ENCODE measurements at places on chromosomes 13 and 19. TPM values are rescaled to one million over a fixed set of nuclear protein-coding genes. Genes with fewer than 3 reads are reported as not detected.
A peak's percentile ranks its signal among the peaks of the same experiment; 100 is the strongest.

DNA sequence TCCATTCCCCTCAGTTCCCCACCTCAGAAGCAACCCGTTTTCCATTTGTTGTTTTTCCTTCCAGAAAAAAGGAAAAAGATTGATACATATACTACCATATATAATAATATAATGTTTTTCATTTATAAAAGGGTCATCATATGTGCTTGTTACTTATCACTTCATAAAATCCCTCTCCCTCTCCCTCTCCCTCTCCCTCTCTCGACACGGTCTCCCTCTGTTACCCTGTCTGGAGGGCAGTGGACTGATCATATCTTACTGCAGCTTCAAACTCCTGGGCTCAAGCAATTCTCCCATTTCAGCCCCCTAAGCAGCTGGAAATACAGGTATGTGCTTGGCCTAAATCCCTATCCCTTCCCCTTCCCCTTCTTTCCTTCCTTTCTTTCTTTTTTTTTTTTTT lies 17.1 kb downstream of the PNMA8A start:
- no peak for DNase-seq

GRCh38 chr13:38537051-38537450 lies 149.8 kb upstream of the FREM2 start:
- no peak for DNase-seq

GRCh38 chr13:91232716-91233115 lies 114.8 kb upstream of the MIR17HG start:
- no peak for DNase-seq

- DNase-seq = peak; percentile 65
These were observed 87.6 kb upstream of the SLC15A1 start for GRCh38 chr13:98839856-98840769.

DNA sequence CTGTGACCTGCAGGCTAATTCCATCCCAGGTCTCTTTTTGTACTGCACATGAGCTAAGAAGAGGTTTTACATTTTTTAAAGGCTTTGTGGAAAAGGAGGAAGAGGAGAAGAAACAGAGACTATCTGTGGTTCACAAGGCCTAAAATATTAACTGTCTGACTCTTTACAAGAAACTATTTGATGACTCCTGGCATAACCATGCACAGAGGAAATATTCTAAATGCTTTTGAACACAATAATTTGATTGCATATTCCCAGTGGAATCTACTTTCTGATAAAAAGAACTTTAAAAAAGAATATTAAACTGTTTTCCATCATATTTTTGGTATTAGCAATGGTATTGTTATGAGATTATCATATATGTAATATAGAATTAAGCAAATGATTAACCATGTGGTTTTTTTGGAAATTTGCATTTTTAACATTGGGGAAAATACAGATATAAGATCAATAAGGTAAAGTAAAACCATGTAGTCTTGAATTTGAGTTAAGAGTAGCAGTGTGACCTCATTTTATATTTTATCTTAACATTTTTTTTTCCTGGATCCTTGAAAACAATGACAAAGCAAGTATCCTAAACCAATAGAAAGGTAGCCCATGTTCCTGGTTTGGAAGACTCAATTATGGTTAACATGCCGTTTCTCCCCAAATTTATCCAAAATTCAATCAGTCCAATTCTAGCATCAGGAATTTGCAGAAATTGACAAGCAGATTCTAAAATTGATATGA lies 251.0 kb downstream of the UQCRFS1 start:
- no peak for DNase-seq

The CNFN gene
- 0.97 TPM for total RNA-seq

Data from left cardiac atrium (tissue), 4 donors.